ENCODE measurements at places on chromosomes 3 and 15. TPM values are rescaled to one million over a fixed set of nuclear protein-coding genes. Genes with fewer than 3 reads are reported as not detected.

ZNF620 gene
- total RNA-seq = 4.3 TPM

CLASP2 gene
- 21.8 TPM for total RNA-seq

ACAP2 gene
- 17.6 TPM for total RNA-seq

PROK2 gene
- 0.43 TPM for total RNA-seq

TUSC7 gene
- total RNA-seq = not detected

DNA sequence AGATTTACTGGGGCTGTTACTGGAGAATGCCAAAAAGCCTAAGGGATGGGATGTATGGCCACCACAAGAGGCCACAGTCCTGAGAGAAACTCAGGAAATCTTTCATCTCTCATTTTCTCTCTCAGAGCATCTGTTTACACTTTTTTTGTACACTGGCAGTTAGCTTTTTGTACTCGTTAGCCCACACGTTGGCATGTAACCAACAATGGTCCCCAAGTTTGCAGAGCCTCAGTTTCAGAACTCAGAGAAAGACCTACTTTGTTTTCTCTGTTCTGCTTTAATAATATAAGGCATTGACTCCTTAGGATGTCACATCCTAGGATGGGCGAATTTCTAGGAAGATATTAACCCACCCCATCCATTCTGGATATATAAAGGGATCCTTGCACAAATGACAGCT is 183.5 kb downstream of the SUCNR1 start:
- H3K4me3 ChIP-seq = no peak overlapping the region
- H3K4me1 ChIP-seq = no peaks in the 10 kb centered on the region
- DNase-seq = no peak
- no peaks in the 10 kb centered on the region for H3K27me3 ChIP-seq
- H3K36me3 ChIP-seq = no peaks in the 10 kb centered on the region

DNA sequence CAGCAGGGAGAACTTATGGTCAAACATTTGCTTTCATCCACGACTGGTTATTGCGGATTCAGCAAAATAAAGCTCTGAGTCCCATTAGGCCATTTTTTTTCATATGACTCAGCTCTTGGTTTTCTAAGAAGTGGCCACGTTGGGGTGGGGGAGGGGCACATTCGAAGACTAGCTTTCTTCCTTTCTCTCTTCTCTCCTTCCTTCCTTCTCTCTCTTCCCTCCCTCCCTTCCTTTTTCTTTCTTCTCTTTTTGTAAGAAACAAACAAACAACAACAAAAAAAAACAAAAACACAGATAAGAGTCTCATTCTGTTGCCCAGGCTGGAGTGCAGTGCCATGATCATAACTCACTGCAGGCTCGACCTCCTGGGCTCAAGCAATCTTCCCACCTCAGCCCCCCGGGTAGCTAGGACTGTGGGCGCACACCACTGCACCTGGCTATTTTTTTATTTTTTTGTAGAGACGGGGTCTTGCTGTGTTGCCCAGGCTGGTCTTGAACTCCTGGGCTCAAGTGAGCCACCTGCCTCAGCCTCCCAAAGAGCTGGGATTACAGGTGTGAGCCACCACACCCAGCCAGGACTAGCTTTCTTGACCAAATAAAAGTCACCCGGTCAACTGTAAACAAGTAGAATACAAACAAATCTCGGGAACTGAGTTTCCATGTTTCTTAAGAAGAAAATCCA is 41.6 kb downstream of the ABCC5 start:
- H3K4me3 ChIP-seq = no peak overlapping the region
- H3K4me1 ChIP-seq = no peaks in the 10 kb centered on the region
- no peak for DNase-seq
- H3K27me3 ChIP-seq = no peaks in the 10 kb centered on the region

- no peak overlapping the region for H3K4me3 ChIP-seq
- no peaks in the 10 kb centered on the region for H3K27me3 ChIP-seq
- DNase-seq = no peak
- peaks cover 18% of the 10 kb centered on the region for H3K4me1 ChIP-seq
These were observed 7.9 kb upstream of the CHD2 start for GRCh38 chr15:92892201-92892555.

GRCh38 chr3:59040902-59041301 is 8.9 kb downstream of the CFAP20DC start:
- H3K4me3 ChIP-seq = no peak overlapping the region
- H3K27me3 ChIP-seq = no peaks in the 10 kb centered on the region
- no peak for DNase-seq
- H3K27ac ChIP-seq = no peak overlapping the region

- no peak overlapping the region for H3K27ac ChIP-seq
- no peak overlapping the region for H3K4me3 ChIP-seq
- no peak for DNase-seq
- no peaks in the 10 kb centered on the region for H3K36me3 ChIP-seq
- no peaks in the 10 kb centered on the region for H3K27me3 ChIP-seq
- peaks cover 8% of the 10 kb centered on the region for H3K4me1 ChIP-seq
These were observed 643.4 kb upstream of the ARPP21 start for GRCh38 chr3:34995796-34996430.

GRCh38 chr3:49636883-49637609 is 37.1 kb upstream of the APEH start:
- no peak overlapping the region for H3K27ac ChIP-seq
- no peaks in the 10 kb centered on the region for H3K4me1 ChIP-seq
- H3K27me3 ChIP-seq = no peaks in the 10 kb centered on the region
- no peaks in the 10 kb centered on the region for H3K36me3 ChIP-seq
- no peak for DNase-seq

DNA sequence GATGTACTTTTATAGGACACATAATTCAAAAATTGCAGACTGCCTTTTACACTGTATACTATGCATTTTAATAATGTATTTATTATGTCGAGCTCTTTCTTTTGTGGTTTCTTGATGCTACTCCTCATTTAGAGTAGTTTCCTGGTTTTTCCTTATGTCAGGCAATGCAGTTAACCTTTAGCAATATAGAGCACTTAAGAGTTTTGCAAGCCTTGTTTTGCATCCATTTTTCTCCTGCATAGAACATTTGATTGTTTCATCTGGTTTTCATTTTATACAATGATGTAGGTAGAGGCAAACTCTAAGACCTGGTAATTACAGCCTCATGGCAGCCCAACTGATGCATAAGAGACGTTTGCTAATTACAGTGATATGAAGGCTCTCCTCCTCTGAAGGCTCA is 86.3 kb downstream of the PDZRN3 start:
- no peaks in the 10 kb centered on the region for H3K27me3 ChIP-seq
- H3K4me3 ChIP-seq = no peak overlapping the region
- no peak overlapping the region for H3K27ac ChIP-seq

DNA sequence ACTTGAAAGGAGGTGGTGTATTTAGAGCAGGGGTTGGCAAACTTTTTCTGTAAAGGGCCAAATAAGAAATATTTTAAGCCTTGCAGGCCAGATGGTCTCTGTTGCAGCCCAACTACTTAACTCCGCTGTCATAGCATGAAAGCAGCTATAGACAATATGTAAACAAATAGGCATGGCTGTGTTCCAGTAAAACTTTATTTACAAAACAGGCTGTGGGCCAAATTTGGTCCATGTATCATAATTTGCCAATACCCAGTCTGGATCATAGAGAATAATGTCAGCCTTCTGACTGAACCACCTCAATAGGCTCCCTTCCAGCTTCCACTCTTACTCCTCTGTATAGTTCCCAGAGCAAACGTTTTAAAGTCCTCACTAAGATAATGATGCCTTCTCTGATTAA is 638.8 kb upstream of the CFAP20DC start:
- no peak overlapping the region for H3K27ac ChIP-seq
- DNase-seq = no peak
- no peaks in the 10 kb centered on the region for H3K27me3 ChIP-seq
- H3K4me1 ChIP-seq = no peaks in the 10 kb centered on the region
- no peak overlapping the region for H3K4me3 ChIP-seq

Measured in pancreas (tissue), 10 donors.